ENCODE measurements at places on chromosomes 6 and 20.

DNA sequence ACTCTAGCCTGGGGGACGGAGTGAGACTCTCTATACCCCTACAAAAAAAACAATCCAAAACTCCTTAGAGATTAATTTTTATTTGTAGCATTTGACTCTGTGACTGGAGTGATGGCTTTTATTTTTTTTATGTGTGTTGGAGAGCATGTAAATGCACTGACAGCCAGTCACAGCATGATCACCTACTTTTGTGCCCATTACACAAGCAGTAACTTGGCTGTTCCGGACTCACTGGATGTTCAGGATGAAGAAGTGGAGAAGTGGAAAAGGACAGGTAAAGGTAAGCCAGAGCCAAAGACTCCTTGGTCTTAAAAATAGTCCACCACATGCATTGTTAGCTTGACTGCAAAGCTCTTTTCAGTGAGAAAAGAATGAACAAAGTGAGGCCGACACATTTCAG, 222.6 kb downstream of the FOXC1 start:
- no peak for DNase-seq

DNA sequence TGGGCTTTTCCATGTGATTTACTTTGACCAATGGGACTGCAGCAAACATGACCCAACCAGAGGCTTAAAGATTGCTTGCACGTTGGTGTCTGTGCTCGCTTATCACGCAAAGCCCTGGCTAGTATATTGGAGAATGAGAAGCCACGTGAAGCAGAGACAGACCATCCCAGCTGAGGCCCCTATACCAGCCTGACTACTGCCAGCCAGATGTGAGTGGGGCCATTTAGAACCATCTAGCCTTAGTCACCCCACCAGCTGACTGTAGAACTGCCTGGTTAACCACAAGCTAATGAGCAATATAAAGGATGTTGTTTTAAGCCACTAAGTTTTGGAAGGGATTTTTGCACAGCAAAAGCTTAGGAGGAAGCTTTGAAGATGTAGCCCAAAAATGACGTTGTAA, 74.5 kb downstream of the MACROD2 start:
- no peak for DNase-seq

GRCh38 chr20:59824711-59825562, 108.5 kb downstream of the SYCP2 start:
- DNase-seq = no peak

DNA sequence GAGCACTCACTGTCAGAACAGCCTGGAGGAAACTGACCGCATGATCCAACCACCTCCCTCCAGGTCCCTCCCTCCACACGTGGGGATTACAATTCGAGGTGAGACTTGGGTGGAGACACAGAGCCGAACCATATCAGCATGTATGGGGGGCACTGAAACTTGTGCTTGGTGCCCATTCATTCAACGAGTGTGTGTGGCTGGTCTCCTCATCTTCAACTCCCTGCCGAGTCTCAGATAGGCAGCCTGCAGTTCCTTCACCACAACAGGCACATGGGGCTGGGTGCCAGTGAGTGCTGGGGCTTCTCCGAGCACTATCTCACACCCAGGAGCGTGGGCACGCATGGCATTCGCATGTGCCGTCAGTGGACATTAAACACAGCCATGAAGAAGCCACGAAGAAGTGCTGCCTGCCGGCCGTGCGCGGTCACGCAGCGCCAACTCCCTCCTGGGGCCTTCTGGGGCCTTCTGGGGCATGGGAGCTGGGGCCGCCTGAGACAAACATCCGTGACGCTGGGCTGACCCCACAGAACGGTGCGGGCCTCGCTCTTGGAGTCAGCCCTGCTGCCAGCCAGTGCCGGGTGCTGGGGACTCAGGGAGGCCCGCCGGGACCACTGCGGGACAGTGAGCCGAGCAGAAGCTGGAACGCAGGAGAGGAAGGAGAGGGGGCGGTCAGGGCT, 714 bp upstream of the RTEL1 start:
- no peak for DNase-seq

DNA sequence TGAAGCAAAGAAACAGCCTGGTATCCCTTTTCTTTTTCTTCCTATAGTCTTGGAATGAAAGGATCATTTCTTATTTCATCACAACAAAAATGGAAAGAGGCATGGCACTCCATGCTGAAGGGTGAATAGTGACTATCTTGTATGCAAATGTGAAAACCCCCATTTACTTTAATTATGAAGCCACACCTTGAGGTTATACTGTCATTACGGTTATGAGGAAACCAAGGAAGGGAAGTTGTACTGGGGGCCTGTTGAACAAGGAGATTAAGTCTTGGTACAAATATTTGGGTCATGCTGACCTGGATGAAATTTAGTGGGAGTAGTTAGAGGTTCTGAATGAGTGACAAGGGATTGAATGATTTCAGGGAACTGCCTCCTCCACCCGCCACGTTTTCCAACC, 8.7 kb upstream of the STXBP5 start:
- DNase-seq = no peak

GRCh38 chr6:17035257-17036064, 66.4 kb upstream of the STMND1 start:
- no peak for DNase-seq

- no peak for DNase-seq
Measured at GRCh38 chr20:1537731-1538058, 19.8 kb downstream of the SIRPD start.

DNA sequence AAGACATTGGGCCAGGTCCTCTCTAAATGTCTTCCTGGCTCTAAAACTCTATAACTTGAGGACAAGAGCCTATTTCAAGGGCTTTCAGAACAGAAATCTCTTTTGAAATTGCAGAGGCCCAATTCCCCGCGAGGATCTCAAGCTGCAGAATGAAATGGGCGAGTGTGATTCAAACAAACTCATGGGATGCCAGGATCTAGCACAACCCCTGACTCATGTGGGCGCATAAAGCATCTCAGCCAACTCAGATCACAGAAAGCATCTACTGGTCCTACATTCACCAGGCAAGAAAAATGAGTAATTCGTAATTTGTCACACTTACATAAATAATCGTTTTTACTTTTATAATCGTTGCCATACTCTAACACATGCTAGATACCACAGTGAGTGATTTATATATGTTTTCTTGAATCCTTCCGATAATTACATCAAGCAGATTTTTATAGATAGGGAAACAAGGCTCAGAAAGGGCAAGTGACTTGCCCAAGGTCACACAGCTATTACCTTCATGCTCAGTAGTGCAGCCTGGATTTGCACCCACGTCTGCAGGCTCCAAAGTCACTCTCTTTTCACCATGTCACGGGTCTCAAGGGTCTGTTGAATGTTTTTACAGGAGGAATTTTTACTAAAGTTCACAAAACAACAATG, 26.2 kb downstream of the FOXF2 start:
- no peak for DNase-seq

- no peak for DNase-seq
Measured at GRCh38 chr6:15332446-15332845, 86.6 kb downstream of the JARID2 start.

- DNase-seq = no peak
Measured at GRCh38 chr6:47897247-47897646, 115.4 kb downstream of the OPN5 start.

GRCh38 chr6:163751032-163751525, 336.6 kb downstream of the QKI start:
- DNase-seq = no peak

DNA sequence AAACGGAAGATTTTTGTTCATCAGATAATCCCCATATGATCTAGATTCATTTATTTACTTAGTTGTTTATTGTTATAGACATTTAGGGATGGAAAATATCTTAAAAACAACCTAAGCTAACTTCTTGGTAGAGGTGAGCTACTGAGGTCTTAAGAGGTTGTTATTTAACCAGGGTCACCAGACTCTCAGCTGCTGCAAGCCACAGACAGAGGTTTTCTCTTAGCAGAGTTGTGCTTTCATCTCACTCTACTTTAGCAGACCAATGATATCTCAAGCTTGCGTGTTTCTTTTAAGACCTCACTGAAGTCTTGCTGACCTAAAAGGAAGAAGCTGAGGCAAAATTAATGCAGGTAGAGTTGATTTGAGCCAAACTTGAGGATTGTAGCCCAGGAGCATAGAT, 43.6 kb downstream of the NCOA7 start:
- no peak for DNase-seq

- no peak for DNase-seq
Measured at GRCh38 chr20:63222541-63222940, 6.6 kb upstream of the YTHDF1 start.

DNA sequence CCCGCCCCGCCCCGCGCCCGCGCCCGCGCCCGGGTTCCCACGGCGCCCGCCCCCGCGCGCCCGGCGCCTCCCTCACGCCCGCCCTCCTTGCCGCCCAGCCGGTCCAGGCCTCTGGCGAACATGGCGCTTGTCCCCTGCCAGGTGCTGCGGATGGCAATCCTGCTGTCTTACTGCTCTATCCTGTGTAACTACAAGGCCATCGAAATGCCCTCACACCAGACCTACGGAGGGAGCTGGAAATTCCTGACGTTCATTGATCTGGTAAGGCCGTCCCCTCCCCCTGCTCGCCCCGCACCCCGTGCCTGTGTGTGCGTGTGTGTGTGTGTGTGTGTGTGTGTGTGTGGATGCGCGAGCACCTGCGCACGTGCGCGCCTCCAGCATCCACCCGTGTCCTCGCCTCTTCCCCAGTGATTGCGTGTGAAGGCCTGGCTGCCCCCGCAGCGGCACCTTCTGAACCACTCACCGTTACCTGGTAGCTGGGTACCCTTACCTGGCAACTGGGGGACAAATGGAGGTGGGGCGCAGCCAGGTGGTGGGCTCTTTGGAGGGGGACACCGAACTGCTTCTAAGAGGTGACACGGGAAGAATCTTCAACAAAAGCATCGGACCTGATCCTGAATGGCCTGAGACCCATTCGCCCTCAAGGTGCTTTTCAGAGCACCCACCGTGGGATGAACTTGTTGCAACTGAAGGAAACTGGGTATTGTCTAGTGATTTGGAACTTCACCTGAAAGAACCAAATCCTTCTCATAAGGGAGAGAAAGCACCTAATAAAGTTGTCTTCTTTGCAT, at the start of gene AIG1:
Gene AIG1, plus strand, starts transcription at position 84 of the 791 bp plus-strand sequence. Its CDS starts 37 bp downstream, at position 121.
- DNase-seq = no peak

- DNase-seq = peak; percentile 64
Measured at GRCh38 chr20:1324598-1325172, 4.3 kb downstream of the SDCBP2 start.
